ENCODE measurements at places on chromosomes 1 and 21.
A peak's percentile ranks its signal among the peaks of the same experiment; 100 is the strongest.

GRCh38 chr1:118589238-118589846 is 398.8 kb downstream of the TBX15 start:
- no peak for DNase-seq

DNA sequence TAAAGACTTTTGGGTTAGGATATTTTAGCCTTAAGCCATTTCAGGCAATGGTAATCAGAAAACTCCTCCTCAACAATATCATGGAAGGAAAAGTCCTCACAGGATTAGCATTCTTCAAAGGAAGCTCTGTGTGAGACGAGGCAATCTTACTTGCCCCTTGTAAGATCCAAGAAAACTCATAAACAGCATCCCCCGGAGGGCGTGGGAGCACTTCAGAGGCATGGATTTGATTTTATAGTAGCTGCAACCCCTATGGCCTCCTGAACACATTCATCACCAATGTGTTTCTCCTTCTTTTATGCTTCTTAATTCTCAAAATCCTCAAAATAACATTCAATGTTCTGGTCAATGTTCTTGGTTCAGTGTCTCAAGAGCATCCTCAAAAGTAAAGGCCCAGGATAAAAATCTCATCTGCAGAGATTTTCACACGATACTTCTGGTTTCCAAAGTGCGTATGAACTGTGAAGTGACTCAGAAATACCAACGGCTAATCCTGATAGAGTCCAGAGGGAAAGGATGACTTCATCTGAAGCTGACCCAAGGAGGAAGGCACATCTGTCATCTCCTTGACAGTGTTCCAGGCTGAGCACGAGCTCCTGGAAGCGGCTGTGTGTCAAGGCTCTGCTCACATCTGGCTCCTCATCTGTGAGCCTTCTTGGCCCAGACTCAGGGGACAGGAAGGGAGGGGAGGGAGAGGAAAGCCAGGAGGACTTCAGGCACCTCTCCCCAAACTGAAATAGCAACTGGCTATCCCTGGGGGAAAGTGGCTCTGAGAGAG is 49.3 kb upstream of the PSEN2 start:
- DNase-seq: no peak

DNA sequence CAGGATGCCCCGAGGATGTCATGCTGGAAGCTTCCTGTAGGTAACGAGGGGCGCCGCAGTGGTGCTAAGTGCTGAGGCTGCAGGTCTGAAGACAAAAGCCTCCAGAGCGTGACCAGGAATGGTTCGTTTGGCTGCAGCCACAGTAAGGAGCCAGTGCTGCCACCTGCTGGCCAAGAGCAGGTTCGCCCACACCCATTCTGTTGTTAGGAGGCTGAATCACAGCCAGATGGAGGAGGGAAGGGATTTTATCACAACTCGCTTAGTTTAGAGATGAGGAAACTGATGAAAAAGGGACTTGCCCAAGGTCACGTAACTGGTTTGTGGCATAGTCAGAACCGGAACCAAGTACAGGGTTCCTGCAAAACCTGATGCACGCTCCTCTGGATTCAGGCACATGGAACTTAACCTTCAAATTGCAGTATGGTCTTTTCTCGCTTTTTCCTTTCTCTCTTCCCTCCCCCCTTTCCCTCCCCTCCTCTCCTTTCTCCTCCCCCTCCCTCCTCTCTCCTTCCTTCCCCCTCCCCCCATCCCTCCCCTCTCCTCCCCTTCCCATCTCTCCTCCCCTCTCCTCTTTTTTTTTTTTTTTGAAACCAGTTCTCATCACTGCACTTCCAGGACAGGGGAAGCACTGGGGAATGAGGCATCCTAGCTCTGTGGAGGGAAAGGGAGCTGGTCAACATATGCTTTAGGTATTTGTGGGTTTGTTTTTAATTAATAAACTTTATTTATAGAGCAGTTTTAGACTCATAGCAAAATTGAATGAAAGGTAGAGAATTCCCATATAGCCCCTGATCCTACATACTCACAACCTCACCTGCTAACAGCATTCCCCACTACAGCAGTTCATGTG is 81.8 kb downstream of the MPZL1 start:
- peak; percentile 69 for DNase-seq

DNA sequence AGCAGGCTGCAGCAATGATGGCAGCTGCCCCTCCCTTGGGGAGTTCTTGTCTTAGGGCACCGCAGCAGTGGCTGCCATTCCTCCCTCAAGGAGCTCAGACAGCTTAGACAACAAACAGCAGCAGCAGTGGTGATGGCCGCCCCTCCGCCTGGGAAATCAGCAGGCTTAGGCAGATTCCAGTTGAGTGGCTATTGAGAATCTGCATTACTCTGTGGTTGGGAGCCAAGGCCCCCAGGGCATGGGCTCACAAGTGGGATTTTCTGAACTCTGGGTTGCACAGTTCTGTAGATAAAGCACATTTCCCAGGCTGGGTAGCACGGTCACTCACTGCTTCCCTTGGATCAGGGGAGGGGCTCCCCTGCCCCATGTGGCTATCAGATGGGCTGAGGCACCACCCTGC is 1280.7 kb upstream of the TMPRSS15 start:
- no peak for DNase-seq

DNA sequence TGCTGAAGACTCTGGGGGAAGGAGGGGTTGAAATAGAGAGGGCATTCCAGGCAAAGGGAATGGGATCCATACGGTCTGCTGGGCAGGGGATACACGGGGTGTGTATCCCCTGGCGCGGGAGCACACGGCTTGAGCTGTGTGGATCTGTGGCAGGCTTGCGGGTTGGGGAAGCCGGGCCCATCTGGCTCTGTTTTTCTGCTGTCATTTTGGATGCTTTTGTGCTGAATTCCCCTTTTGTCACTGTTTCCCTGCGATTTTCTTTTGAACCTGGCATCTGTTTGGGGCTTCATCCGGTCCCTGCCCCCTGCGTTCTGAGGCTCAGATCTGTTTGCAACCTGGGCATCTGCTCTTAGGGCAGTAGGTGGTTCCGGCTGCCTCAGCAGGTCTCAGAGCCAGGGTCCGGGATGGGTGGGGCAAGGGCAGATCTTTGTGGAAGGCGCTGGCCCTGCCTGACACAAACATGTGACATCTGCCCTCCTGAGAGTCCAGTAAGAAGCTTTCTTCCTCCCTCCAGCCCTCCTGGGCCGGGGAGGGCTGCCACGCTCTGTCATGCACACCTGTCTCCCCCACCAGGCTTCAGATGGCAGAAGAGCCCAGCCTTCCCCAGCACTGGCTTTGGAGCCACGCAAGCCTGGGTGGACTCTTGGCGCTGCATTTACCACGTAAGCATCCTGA is 84.0 kb downstream of the IGSF21 start:
- DNase-seq: no peak

DNA sequence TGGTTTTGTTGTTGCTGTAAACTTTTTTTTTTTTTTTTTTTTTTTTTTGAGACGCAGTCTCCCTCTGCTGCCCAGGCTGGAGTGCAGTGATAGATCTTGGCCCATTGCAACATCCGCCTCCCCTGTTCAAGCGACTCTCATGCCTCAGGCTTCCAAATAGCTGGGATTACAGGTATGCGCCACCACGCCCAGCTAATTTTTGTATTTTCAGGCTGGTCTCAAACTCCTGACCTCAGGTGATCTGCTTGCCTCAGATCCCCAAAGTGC is 78.9 kb upstream of the SLC45A1 start:
- no peak for DNase-seq

DNA sequence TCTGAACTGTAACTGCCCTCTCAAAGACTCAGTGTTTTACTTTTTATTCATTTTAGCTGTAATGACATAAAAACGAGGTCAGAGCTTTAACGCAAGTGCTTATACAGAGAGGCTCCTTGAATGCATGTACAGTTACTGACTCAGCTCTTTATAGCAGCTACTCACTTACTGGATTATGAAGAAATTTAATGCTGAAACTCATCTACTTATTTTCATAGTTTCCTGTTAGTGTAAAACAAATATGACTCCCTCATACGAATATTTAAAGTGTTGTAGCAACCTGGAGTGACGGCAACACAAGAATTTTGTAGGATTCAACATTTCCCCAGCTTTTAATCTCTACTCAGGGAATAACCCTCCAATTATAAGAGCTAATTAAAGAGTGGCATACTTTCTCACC is 32.7 kb downstream of the ADSS2 start:
- no peak for DNase-seq

DNA sequence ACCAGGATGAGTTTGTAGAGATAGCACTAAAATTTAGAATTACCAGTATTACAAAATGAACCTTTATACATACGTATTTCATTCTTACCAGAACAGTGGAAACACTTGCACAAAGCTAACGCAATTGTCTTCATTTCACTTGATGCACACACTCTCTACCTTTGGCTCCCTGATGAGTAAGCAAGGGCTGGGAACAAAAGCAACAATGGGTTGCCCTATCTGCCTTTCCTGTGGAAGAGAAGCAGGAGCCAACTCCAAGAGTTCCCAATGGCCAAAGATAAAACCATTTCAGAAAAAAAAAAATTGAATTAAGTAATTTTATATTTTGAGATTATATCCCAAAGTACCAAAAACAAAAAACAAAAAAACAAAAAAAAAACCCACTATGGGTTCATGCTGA is 344.1 kb upstream of the GREM2 start:
- DNase-seq: no peak

GRCh38 chr1:192954705-192955265 is 104.4 kb downstream of the UCHL5 start:
- DNase-seq: no peak

DNA sequence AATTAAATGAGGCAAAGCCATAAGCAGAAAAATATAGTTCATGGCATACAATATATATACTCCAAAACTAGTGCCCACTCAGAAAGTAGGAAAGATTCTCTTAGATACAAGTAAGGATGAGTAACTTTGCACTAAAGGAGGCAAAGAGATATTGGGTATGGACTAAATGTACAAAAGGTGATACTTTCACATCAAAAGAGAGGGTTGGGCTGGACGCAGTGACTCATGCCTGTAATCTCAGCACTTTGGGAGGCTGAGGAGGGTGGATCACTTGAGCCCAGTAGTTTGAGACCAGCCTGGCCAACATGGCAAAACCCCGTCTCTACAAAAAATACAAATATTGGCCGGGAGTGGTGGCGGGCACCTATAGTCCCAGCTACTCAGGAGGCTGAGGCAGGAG is 6.7 kb downstream of the KYAT3 start:
- DNase-seq: no peak

DNA sequence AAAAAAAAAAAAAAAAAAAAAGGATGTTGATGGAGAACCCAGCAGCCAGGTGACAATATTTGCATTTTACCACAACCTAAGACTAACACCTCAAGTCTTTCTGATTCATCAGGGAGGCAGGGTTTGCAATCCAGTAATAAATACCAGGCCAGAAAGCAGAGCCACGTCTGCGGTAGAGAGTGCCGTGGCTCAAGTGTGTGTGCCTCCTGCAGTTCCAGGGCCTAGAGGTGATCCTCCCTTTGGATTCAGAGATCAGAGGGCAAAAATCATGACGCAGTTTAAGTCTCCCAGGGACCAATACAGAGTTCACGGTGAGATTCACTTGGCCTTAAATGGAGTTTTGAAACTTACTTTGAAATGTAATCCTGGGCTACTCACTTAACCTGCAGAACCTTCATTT is 34.9 kb downstream of the TMCO4 start:
- DNase-seq: no peak

GRCh38 chr21:43867332-43867703 is 2.3 kb downstream of the AGPAT3 start:
- no peak for DNase-seq

DNA sequence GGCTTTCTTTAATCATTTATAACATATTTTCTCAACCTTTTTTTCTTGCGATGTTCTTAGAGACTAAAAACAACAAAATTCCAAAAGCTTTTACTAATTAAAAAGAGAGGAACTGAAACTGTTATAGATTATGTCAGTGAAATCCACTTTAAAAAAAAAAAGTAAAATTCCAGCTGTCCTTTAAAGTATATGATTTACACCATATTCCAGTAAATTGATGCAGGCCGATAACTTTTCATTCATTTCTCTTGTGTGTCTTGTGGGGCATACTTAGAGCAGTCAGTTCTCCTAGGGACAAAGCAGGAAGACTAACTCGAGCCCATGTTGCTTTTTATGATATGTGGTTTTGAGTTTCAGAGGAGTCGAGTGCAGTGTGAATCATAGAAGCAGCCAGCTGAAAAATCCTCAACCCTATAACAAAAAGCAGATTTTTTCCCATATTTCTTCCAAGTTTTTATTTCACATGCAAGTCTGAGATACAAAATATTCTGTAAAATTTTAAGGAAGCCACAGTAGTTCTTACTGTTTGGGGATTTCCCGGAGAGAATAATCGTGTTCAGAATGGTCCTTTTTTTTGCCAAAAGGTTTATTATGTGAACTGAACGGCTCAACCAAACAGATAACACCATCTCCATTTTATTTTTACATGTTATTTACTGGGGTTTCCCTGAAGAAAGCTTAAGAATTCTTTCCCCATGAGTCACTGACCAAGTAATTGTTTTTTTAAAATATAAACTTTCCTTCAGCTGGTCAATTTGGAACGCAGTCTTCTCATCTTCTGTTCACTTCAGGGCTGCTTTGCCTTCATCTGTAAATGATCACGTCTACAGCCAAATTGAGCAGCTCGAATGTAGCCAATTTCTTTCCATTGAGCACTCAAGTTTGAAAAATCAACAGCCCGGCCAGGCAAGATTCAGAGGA is 77.0 kb upstream of the C1orf105 start:
- no peak for DNase-seq

DNA sequence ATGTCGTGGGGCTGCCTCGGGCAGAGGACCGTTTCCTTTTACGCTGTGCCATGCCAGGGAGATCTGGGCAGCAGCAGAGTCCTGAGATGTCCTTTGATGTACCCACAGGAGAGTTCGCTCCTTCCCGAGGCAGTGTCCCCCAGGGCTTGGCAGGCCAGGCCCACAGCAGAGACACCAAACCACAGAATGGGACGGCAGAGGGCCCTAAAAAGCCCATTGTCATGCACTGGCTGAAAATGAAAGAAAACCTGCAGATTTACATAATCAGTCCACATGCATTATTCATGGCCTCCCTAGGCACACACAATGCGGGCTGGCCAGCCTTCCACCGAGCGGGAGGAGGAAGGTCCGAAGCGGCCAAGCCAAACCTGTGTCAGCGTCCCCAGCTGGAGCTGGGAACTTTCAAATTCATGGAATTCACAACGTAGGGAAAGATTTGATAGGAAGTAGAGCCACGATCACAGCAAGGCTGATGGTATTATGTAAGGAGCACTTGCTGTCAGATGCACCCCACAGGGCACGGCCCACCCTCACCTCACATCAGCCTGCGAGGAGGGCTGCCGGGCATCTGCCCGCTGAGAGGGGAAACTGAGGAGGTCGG is 25.3 kb upstream of the EFHD2 start:
- no peak for DNase-seq

DNA sequence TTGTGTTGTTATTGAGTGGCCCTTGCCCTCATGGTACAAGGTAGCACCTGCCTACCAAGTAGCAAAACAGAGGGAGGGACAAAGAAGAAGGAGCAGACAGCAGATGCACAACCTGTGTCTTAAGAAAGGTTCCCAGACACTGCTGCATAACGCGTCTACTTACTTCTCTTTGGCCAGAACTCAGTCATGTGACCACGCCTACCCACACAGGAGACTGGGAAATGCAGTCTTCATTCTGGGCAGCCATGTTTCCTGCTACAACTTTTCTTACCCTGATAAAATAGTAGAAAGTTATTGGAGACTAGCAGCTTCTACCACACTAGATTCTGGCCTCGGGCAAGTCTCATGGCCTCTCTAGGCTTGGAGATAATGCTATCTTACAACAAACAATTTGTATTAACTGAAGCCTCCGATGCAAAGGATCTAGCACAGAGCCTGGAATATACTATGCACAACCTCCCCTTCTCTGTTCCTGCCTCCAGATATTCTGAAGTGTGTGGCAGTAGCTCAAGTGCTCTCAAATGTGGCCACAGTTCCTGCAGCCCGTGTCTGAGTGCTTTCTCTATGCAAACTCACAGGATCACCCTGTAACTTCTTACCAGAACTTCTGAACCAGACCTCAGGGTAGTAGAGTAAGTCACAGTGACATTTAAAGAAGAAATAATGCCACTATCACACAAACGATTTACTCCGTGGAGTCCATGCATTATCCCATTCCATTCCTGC is 34.1 kb upstream of the BTG2 start:
- DNase-seq: no peak
